ENCODE measurements at places on chromosomes 7 and 10.

DNA sequence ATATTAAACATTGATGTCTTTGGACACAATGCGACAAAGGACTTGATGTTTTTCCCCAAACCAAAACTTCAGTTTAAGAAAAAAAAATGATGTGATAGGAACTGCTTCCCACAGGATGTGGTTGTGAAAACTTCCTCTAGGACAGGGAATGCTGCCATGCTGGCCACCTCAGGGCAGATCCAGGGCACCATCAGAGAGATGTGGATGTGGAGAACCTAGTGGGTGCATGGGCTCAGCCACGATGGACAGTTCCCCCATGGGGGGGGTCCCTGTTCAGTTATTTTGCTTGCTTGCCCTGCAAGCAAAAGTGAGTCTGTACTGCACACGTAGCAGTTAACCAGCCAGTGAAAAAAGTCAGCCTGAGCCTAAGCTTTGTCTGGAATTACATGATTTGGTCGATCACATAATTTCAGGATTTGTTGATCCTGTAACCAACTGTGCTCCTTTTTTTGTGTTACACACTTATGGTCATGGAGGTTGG lies 36.3 kb downstream of the LAMB4 start:
- DNase-seq: no peak

DNA sequence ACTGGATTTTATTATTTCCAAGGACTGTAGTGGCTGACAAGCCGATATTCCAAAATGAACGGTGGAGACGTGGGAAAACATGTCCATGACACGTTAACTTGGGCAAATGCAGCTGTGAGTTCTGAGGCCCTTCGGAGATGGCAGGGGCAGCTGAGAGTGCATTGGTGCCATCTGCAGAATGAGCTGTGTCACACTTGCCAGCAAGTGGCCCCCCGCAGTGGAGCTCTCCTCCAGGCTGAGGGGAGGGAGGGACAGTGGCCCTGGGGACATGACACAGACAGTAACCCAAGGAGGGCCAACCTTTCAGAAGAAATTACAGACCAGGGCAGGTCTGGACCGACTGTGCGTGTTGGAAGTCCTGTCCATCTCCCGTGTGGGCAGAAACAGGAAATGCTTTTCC lies 139.4 kb downstream of the SVIL start:
- no peak for DNase-seq

DNA sequence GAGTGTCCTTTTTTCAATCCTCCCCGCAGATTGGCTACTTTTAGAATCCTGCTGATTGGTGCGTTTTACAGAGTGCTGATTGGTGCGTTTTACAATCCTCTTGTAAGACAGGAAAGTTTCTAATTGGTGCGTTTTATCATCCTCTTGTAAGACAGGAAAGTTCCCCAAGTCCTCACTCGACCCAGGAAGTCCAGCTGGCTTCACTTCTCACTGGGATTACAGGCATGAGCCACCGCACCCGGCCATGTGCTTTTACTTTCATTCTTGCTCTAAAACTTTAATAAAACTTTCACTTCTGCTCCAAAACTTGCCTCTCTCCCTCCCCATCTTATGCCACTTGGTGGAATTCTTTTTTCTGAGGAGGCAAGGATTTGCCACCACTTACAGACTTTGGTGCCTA lies 17.0 kb upstream of the WAPL start:
- no peak for DNase-seq

GRCh38 chr7:41065663-41066062 lies 637.2 kb downstream of the INHBA start:
- no peak for DNase-seq

GRCh38 chr7:151721694-151722093 lies 155.2 kb downstream of the PRKAG2 start:
- no peak for DNase-seq

DNA sequence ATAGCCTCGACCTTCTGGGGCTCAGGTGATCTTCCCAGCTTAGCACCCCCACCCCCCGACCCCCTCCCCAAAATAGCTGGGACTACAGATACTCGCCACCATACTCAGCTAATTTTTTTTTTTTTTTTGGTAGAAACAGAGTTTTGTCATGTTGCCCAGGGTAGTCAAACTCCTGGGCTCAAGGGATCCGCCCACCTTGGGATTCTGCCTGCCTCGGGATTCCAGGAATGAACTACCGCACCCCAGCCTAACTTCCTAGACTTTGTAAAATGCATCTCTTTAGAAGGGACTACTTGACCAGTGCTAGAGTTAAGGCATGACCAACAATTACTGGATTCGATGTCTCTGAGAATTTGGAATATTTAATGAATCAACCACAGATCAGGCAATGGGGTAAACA lies 85.9 kb downstream of the MDFIC start:
- no peak for DNase-seq

DNA sequence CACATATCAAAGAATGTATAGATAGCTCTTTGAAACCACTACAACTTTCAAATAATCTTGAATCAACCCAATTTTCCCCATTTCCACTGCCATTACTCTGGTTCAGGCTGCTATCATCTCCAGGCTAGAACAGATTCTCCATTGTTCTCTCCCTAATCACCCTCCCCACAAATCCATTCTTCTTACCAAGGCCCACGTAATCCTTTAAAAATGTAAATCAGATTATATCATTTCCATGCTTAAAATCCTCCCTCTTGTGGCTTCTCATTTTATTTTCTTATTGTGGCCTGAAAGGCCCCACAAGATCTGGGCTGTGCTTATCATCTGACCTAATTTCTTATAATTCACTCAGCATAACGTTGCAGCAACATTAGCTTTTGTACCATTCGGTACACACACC lies 3.0 kb upstream of the PON1 start:
- no peak for DNase-seq

DNA sequence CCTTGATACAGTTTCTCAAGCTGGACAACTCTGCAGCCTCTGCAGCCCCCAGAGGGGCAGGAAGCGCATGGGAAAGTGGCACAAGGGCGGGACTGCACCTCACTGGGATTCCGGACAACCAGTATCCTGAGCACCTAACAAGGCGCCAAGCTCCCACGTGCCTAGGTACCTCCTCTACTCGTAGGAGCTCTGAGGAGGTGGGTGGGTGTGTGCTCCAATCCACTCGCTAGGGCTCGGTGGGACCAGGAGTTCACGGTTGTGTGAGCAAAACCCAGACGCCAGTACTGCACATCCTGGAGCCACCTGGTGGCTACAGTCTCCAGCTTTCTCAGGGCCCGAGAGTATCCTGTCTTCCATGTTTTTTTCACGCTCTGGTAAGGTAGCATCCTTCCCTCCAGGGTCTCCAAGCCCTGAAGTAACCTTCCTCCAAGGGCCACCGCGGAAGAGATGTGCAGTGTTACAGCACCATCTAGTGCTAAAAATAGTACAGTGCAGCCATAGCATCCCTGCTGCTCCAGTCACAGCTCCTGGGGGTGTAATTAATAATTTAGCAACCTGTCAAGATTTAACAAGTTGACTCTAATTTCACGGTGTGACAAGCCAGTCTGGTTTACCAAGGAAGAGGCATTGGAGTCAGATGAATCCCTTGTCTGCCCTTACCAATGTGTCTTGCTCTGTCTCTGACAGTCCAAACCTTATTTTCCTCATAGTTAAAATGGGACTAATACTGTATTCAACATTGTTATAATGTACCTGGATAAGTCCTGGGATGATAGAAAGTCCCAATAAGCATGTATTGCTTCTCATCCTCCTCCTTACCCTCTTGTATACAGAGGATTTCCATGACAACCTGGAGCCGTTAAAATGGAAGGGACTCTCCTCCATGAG lies 70.4 kb downstream of the HERPUD2 start:
- peak; percentile 83 for DNase-seq

- no peak for DNase-seq
Measured at GRCh38 chr7:134364619-134365037, 47.9 kb upstream of the SLC35B4 start.

- DNase-seq: peak; percentile 22
Measured at GRCh38 chr7:35256256-35257175, 2.6 kb upstream of the TBX20 start.

- no peak for DNase-seq
Measured at GRCh38 chr7:6886198-6886597, 60.1 kb upstream of the CCZ1B start.

DNA sequence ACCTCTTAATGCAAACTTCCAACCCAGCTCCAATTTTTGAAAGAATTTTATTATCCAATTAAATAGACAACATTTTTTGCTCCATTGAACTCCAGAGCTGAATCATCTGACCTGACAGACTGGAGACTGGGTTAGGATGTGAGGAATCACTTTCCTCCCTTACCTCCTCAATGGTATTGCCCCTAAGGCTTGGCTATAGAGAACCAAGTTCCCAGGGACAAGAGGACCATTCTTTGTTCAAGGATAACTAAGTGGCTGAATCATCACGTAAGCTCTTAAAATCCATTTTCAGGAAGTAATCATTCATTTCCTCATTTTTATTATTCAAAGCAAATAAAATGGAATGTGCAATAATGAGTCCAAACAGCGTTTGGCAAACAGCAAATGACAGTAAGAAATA lies 335.1 kb downstream of the GATA3 start:
- no peak for DNase-seq

- DNase-seq: no peak
Measured at GRCh38 chr7:158060216-158060615, 527.4 kb downstream of the PTPRN2 start.

- DNase-seq: no peak
Measured at GRCh38 chr7:17318146-17318545, 19.7 kb downstream of the AHR start.

DNA sequence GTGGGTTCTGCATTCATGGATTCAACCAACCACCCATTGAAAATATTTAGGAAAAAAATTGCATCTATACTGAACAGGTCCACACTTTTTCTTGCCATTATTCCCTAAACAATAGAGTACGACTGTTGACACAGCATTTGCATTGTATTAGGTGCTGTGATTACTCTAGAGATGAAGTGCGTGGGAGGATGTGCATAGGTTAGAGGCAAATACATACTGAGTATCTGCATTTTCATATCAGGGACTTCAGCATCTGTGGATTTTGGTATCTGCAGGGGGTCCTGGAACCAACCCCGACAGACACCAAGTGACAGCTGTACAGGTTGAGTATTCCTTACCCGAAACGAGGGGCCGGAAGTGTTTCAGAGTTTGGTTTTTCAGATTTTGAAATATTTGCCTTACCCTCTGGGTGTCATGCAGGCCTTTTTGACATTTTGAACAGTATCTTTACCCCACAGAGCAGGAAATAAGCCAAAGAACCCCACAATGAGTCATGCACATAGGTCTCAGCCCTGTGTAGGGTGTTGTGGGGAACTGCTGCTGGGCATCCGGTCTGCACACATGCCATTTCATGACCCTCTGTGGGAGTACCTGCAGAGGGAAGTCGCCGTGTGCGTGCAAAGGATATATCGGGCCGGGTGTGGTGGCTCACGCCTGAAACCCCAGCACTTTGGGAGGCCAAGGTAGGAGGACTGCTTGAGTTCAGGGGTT lies 14.5 kb downstream of the NUDT5 start:
- DNase-seq: no peak

DNA sequence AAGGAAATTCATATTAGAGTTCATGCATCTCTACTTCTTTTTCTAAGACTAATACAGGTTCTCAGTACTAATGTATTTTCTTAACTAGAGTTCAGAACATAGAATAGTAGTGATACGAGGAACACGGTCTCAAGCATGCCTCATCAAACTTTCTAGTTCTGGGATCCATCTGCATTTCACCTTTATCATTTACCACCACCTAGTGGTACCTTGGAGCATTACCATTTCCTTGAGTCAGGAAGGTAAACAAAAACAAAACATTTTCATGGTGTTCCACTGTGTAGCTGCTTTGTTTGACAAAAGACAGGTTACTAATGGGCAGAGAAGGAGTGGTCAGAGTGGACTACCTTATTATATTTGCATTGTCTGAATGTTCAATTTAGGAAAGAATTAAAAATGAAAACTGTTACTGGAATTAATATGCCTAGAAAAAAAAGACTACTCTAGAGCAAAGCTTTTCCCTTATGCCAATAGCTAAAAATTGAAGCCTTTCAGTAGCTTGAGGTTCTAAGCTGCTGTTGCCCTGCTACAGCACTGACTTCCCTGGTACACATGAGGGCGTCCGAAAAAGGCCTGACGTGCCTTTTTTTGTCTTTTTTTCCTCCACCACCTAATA lies 44.5 kb downstream of the STARD3NL start:
- DNase-seq: peak; percentile 84

- peak; percentile 36 for DNase-seq
Measured at GRCh38 chr10:121753726-121754476, 155.7 kb upstream of the FGFR2 start.

GRCh38 chr10:44888886-44889285 lies 22.3 kb upstream of the TMEM72 start:
- DNase-seq: no peak

DNA sequence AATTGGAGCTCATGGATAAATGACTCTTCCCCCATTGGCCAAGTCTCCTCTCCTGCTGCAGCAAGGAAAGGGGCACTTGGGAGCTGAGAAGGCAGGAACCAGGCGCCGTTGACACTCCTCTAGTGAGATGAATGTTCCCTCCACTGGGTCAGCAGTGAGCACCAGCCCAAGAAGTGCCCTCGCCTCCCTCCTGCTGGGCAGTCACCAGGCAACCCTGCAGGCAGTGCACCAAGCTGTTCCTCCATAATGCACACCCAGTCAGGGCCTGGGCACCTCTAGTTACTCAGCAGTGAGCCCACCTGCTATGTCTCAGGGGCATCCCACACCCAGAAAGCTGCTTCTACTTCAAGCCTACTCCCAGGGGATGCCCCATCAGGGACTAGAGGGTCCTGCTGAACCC lies 84.3 kb downstream of the KCNMA1 start:
- DNase-seq: no peak

- no peak for DNase-seq
Measured at GRCh38 chr10:114638821-114639625, 19.1 kb downstream of the ABLIM1 start.

- no peak for DNase-seq
Measured at GRCh38 chr10:51607463-51607835, 91.9 kb downstream of the CSTF2T start.

DNA sequence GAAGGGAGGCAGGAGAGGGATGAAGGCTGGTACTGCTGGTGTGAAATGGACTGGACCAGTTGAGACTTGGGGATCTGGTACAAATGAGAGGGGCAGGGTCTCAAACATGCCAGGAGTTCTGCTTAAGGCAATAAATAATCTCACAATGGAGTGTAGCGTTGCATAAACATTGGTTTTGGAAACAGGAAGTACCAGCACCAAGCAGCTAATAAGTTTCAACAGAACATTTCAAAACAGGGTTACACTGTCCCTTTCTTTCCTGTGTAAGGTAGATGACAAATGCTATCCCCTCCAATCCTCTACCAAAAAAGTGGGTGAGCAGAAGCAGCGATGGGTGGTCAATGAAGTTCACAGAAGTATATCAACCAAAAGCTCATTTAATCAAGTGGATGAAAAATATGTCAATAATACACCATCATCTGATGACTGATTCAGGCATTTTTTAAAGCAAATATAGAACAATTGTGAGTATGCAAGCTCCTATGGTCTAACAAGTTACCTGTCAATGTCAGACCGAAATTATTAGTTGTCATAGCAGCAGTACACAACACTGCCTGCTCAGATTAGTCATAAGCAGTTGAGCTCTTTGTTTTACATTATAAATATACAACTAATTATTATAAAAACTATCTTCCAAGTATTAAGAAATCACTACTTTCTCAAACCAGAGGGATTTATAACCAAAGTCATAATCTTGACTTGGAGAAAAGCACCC lies 220.0 kb downstream of the FAM107B start:
- DNase-seq: no peak

GRCh38 chr7:116525298-116525912 lies 569 bp downstream of the CAV1 start:
- no peak for DNase-seq

- no peak for DNase-seq
Measured at GRCh38 chr7:47471831-47472230, 110.1 kb downstream of the TNS3 start.

GRCh38 chr7:41817386-41817785 lies 114.5 kb upstream of the INHBA start:
- DNase-seq: no peak

GRCh38 chr7:133625046-133625445 lies 372.2 kb downstream of the EXOC4 start:
- DNase-seq: no peak
